ENCODE measurements at places on chromosomes 11 and 22. TPM values are rescaled to one million over a fixed set of nuclear protein-coding genes. Genes with fewer than 3 reads are reported as not detected.

GRCh38 chr11:57652662-57653061 lies 3.0 kb upstream of the YPEL4 start:
- DNase-seq = no peak

DNA sequence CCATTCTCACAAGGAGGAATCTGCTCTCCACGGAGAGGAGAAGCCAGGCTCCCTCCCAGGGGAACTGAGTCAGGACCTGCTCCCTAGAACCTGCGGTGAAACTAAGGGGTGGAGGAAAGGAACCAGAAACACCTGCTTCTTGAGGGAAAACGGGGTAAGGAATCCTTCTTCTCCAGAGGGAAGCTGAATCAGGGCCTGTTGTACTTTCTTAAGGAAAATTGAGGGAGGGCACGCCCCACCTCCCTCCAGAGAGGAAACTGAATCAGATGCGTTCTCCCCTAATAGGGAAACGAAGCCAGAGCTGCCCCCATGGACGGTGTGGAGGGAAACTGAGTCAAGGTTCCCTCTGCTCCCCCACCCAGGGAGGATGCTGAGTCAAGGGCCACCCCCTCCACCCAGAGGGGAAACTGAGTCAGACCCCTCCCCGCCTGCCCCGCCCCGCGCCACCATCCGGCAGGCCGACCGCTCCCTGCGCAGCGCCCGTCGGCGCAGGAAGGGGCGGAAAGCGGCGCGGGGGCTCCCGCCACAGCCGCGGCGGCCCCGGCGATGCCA lies 393 bp downstream of the RELA start:
- DNase-seq = no peak

DNA sequence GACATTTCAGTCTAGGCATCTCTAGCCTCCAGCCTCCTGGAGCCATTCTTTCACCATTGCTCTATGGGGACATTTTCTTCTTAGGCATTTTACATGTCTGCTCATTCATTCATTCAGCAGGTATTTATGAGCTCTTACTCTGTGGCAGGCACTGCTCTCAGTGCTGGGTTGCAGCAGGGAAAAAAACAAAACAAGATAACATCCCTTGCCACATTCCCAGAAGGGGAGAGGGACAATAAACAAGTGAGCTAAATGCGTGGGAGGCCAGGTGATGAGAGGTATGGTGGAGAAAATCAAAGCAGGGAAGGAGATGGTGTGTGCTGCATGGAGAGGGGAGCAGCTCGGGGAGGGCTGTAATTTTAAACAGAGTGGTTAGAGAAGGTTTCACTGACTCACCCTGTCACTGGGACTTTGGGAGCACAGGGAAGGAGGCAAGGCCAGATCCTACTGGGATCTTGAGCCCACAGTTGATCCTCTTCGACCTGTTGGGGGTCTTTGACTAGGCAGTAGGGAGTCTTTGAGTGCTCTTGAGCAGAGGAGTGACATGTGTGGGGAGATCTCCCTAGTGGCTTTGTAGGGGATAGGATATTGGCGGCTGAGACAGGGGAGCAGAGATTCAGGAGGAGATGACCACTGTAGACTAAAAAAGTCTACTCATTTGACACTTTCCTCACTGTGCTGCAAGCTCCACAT lies 17.0 kb downstream of the MICAL2 start:
- no peak for DNase-seq

- no peak for DNase-seq
These were observed 6.6 kb downstream of the RPS25 start for GRCh38 chr11:119011476-119012053.

DNA sequence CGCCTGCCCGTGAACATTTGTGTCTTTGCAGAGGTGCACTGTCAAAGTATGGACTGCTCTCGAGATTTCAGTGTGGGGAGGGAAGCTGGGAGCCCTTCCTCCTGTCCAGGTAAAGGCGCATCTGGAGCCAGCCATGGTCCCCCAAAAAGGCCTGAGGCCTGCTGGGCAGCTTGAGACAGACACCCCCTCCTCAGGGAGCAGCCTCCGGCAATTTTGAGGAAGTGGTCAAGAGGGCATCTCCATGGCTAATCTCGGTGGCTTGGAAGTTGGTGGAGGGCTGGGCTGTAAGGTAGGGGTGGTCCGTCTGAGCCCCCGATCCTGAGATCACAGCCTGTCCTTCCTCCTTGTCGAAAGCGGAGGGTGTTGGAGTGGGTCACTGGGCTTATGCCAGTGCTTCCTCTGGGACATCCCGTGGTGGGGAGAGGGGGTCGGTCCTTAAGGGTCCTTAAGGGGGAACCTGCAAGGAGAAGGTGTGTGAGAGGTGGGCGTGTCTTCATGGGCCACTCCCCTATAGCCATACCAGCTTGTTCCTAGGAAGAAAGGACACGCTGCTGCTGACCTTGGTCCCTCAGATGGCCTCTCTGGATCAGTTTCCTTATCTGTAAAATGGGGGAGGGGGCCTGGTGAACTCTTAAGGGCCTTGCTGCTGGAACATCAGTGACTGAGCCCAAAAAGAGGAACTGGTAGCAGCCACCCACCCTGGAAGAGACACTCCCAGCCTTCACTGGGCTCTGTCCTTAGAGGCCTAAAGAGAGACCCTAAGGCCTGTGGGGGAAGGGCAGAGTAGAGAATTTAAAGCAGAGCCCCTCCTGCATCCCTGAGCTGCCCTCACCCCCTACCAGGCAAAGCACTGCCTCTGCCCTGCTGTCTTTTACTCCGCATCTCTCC lies 2.6 kb downstream of the KCNC1 start:
- DNase-seq = no peak

DNA sequence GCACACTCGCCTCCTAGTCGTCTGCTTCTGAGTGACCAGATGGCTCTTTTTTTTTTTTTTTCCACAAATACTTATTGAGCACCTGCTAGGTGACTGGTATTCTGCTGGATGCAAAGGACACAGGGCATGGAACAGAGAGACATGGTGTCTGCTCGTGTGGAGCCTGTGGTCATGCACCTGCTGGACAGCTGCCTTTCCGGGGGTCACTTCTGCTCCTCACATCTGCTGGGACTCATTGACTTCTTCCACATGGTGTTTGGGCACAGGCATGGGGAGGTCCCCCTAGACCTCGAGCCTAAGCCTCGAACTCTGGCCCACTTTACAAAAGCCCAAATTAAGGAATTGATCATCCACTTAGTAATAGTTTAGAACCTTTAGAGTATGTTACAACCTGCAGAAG lies 39.5 kb upstream of the EMID1 start:
- no peak for DNase-seq

GRCh38 chr22:49141761-49142160 lies 685.9 kb downstream of the BRD1 start:
- no peak for DNase-seq

DNA sequence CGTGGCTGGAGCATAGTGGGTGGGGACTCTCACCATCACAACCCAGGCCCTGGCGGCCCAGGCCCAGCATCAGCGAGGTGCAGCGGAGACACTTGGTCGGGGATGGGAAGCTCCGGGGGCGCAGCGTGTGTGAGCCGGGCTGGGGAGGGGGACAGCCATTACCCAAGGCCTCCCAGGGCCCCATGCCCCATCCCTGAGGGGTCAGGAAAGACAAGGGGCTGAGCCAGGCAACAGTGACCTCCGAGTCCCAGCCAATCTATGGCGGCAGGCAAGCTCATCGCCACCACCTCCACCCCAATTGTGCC lies 11.3 kb downstream of the CDC42BPG start:
- DNase-seq = no peak

- peak; percentile 43 for DNase-seq
These were observed 1286.5 kb upstream of the TENM4 start for GRCh38 chr11:80727315-80727714.

DNA sequence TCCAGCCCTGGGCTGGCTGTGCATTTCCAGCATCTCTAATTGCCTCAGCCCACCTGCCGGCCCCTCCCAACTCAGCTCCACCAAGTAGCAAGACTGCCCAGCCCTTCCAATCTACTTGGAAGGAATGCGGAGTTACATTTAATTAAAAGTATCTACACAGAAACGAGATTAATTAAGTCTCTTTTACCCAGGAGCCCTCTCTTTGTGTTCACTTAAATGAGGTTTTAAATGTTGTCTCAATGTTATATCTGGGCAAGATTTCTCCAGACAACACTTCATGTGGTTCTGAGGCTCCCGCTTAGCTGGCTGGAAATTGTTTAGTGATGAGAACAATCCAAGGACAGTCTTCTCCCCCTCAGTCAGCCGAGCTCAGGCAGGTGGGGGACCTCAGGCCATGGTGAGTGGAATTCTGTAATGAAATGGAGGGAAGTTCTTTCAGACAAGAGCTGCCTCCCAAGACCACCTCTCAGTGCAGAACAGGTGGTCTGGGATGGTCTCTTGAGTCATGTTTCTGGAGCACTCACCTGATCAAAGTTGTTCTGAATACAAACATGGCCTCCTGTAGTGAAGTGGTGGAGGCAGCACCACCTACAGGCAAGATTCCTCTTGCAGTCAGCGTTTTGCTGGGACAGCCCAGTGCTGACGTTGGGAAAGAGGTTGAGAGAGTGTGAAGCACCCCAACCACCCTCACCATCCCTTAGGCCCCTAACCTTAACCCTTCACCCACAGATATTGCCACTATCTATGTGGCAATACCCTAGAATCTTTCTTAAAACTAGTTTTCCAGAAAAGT lies 371.6 kb downstream of the CADM1 start:
- peak; percentile 27 for DNase-seq

Gene TMPRSS4
- total RNA-seq = 1.4 TPM

Gene AQP11
- total RNA-seq = 1.2 TPM

Gene KCNA4
- total RNA-seq = not detected

Gene B4GAT1
- 36.3 TPM for total RNA-seq

Gene LMO1
- 0.39 TPM for total RNA-seq

Gene CALCB
- 3.2 TPM for total RNA-seq
